ENCODE measurements at places on chromosomes 11 and 22.

DNA sequence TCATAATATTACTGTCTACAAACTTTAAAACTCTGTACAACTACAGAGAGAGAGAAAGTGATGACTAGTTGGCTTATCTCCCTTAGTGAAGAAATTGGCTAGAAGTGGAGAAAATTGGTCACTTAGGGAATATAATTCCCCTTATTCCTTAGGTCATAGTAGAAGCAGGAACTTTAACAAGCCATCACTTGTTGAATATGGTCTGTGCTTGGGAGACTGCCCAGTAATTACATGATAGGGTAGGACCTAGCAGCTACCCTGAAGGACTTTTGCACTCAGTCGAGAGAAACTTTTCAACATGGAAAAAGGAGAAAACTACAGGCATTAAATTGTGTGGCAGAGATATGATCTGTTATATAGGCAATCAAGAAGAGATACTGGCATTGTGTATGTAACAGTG lies 576.5 kb upstream of the CCDC90B start:
- DNase-seq, result no peak

- DNase-seq, result no peak
Observed at GRCh38 chr11:64855596-64856304, 11.3 kb upstream of the CDC42BPG start.

- DNase-seq, result no peak
Observed at GRCh38 chr22:36220451-36220921, 18.8 kb downstream of the APOL2 start.

DNA sequence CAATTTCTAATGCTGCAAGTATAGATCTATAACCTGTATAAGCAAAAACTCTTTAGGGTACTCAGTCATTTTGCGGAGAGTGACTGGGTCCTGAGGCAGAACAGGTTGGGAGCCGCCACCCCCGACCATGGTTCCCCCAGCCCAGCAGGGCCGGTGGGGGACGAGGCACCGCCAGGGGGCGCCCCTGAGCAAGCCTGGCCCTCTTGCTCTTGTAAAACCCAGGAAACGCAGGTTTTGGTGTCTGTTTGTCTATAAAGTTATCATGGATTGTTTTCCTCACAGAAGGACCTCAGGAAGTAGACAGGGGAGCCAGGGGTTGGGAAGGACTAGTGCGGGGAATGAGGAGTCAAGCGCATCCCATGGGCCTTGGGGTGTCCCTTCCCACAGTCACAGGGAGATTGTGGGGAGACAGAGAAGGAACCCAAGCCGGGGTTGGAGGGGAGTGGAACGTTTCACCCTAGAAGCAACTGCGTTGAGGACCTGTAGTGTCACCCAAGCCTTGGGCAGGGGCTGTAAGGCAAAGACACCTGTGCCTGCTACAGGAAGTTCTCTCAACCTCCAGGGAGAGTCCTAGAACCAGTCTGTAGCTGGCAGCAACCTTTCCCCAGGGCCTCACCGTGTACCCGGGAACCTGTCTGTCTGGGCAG lies 26.4 kb downstream of the KCTD17 start:
- peak; percentile 86 for DNase-seq

GRCh38 chr11:123518496-123519054 lies 88.5 kb downstream of the GRAMD1B start:
- DNase-seq, result no peak

Measured in activated CD4-positive, alpha-beta T cell treated with anti-CD3 and anti-CD28 coated beads, Interleukin-2, amount 10 ng/mL, durations not matched to agents 7 days and 5 days (primary cell).